ENCODE measurements at places on chromosomes 11 and 22.

DNA sequence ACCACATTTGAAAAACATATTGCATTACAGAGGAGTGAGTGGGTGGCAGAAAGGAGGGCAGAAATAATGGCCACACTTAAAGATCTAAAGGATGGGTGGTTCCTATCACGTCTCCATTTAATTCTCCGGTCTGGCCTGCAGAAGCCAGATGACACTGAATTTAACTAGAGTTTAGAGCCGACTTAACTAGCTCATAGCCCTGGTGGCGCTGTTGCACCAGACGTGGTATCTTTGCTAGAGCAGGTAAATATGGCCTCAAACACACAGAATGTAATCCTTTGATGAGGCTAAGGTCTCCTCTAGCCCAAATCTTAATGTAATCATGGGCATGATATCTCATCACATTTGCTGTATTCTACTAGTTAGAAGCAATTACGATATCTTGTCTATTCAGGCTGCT is 51.5 kb upstream of the GAL start:
- no peak overlapping the region for H3K4me3 ChIP-seq
- DNase-seq = peak; percentile 34
- no peak overlapping the region for H3K27ac ChIP-seq
- no peaks in the 10 kb centered on the region for H3K27me3 ChIP-seq

DNA sequence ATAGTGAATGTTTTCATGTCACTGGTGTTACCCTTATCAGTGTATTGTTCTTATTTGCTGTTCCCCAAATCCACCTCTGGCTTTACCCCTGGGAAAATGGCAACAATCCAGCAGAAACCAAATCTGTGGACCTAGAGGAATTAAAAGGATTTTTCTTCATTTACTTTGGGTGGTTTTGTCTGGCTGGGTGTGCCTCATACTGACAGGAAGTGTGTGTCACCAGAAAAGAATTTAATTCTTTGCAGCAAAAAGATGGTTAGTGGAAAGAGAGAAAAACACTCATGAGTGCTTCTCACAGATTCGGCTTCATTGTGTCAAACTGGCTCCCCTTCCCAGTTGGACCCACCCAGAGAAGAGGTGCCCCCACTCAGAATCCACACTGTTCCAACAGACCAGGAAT is 38.9 kb downstream of the FZD4 start:
- H3K27me3 ChIP-seq = no peaks in the 10 kb centered on the region
- no peaks in the 10 kb centered on the region for H3K36me3 ChIP-seq
- H3K4me1 ChIP-seq = peaks cover 3% of the 10 kb centered on the region
- DNase-seq = no peak
- no peak overlapping the region for H3K27ac ChIP-seq
- no peak overlapping the region for H3K4me3 ChIP-seq

DNA sequence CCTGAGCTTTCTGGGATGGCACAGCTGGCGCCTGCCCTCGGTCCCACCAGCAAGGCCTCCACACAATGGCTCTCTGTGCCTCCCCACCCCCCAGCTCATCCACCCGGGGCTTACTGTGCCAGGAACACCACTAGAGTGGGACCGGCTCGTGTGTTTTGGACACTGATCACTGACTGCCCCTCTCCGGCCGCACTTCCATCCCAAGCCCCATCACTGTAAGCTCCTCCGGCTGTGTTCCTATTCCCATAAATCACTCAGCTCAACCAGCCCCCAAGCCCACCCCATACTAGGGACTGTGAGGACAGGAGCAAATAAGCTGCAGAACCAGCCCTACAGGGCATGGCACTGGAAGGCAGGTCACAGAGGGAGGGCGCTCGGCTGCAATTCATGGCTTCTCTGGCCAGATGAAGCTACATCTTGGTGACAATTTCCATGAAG is 7.3 kb downstream of the APBB1 start:
- no peak for DNase-seq
- H3K27ac ChIP-seq = no peak overlapping the region
- H3K36me3 ChIP-seq = peaks cover 32% of the 10 kb centered on the region
- no peaks in the 10 kb centered on the region for H3K27me3 ChIP-seq

DNA sequence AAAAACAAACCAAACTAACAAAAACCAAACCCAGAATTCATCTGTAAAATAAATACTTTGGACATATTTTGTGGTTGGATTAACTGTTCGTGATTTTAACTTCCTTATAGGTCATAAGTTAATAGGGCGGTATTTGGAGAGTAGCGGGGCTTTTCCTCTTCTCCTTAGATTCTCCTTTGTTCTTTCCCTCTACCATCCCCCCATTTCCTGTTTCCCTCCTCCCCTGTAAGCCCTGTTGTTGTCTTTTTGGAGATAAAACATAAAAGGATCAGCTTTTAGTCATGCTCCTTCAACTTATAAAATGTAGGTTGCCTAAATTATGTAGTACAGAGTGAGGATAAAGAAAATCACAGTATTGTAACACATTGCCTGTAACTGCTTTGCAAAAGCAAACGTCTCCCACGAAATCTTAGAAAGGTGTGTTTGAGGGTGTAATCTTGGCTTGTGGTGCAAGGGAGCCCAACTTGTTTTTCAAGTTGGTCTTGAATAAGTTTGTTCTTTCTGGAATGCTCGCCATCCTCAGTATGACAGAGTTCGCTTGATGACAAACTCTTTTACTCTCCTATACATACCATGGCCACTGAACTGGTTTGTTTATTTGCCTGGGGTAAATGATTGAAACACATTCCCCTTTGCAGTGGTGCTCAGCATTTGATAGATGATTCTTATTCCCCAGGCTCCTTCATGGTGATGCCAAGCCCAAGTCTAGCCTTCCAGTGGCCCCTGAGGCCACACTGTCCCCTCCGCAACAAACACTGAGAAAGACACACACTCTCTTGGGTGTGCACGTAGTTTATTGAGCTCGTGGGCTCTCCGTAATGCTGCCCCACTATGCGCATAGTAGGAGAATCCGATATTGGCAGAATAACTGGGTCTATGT is 49.4 kb downstream of the TEAD1 start:
- H3K4me3 ChIP-seq = no peak overlapping the region
- H3K27ac ChIP-seq = no peak overlapping the region
- H3K36me3 ChIP-seq = no peaks in the 10 kb centered on the region
- no peaks in the 10 kb centered on the region for H3K4me1 ChIP-seq
- H3K27me3 ChIP-seq = peaks cover 44% of the 10 kb centered on the region

GRCh38 chr11:82842019-82842418 is 58.2 kb downstream of the PRCP start:
- no peaks in the 10 kb centered on the region for H3K4me1 ChIP-seq
- H3K27ac ChIP-seq = no peak overlapping the region
- H3K27me3 ChIP-seq = no peaks in the 10 kb centered on the region
- DNase-seq = no peak
- peaks cover 7% of the 10 kb centered on the region for H3K36me3 ChIP-seq
- no peak overlapping the region for H3K4me3 ChIP-seq

GRCh38 chr11:75239531-75240290 is 863 bp upstream of the TPBGL start:
- peaks cover 33% of the 10 kb centered on the region for H3K27me3 ChIP-seq
- no peak overlapping the region for H3K4me3 ChIP-seq
- peaks cover 15% of the 10 kb centered on the region for H3K4me1 ChIP-seq
- DNase-seq = no peak

Measured in CD4-positive, alpha-beta T cell (primary cell).